ENCODE measurements at places on chromosomes 6 and 20.

DNA sequence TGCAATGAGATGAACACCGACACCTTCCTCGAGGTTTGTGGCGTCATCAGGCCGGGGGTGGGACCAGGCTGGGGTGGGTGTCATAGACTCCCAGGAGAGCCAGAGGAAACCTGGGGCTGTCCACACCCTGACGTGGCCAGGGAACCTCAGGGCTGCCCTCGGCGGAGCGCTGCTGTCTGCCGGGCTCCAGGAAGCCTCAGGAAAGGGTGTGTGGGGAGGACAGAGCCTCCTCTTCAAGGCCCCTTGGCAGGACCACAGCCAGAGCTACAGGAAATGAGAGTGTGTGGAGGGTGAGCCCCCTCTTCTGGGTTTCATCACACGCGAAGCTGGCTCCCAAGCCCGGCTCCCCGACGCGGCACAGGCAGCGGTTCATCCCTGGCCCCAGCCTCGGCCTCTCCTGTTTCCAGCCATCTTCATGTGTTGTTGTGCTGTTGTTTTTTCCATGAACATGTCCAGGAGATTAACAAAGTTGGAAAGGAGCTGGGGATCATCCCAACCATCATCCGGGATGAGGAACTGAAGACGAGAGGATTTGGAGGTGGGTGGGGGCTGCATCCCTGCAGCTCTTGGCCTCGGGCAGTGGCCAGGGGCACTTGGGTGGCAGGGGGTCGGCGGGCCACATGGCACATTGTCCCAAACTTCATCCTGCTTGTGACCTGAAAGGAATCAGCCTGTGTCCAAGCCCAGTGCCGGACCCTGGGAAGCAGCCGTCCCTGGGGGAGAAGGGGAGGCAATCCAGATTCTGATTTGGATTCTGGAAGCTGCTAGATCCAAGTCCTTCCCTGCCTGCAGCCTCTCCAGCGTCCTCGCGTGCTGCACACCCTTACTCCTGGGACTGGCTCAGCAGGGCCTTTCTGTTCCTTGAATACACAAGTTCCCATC, 6.4 kb downstream of the NPEPL1 start:
- no peak for DNase-seq

DNA sequence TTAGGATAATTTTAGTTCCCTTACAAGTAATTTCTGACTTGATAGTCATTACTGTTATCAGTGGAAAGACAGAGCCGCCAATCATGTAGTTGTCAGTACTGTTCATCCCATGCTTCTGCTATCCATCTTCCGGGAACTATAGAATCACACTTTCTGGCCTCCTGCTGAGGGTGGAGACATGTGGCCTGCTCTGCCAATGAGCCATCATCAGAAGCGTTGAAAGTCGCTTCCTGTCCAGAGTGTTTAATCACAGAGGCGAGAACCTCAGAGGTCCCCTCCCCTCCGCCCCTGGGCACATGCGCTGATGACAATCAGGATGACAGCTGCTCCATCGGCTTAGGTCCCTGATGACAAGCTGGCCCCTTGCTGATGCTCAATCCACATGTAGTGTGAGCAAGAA, 3.0 kb downstream of the DDO start:
- no peak for DNase-seq

DNA sequence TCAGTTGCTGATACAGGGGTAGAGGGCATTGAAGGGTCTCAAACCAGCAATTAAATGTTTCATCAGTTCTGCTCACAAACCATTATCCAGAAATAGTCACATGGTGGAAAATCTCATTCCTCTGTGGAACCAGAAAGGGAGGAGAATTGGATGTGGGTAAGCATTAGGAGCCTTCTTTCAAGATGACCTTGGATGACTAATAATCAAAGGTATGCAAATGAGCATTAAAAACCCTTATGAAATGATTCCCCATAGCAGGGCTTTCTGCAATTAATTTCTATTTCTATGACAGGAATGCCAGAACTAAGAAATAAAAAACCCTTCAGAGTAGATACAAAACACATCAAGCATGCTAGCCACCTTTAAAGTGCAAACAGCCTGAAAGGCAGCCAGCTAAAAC, 37.4 kb upstream of the HCRTR2 start:
- DNase-seq = no peak

- DNase-seq = no peak
Measured at GRCh38 chr6:130211691-130212090, 11.1 kb downstream of the SAMD3 start.

DNA sequence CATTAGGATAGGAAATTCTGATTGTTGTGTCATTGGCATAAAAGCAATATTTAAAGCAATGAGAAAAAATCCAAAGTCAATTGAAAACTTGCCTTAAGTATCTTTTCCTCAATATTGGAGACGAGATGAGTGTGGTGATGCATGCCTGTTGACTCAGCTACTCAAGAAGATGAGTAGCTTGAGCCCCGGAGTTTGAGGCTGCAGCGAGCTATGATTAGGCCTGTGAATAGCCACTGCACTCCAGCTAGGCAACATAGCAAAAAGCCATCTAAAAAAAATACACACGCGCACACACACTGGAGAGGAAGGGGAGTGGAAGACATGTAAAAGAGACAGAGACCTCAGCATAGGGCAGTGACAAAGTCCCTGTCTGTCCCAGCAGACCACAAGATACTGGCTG, 9.7 kb upstream of the MARCKS start:
- no peak for DNase-seq

- DNase-seq = no peak
Measured at GRCh38 chr6:46216879-46217278, 46.1 kb upstream of the ENPP5 start.

GRCh38 chr6:12791371-12791770, 74.8 kb downstream of the PHACTR1 start:
- no peak for DNase-seq

GRCh38 chr6:109686566-109687265, 4.3 kb downstream of the AK9 start:
- DNase-seq = no peak

GRCh38 chr6:53582963-53583362, 38.1 kb upstream of the GCLC start:
- no peak for DNase-seq

GRCh38 chr6:25006565-25007001, 70.8 kb upstream of the RIPOR2 start:
- DNase-seq = peak; percentile 45

DNA sequence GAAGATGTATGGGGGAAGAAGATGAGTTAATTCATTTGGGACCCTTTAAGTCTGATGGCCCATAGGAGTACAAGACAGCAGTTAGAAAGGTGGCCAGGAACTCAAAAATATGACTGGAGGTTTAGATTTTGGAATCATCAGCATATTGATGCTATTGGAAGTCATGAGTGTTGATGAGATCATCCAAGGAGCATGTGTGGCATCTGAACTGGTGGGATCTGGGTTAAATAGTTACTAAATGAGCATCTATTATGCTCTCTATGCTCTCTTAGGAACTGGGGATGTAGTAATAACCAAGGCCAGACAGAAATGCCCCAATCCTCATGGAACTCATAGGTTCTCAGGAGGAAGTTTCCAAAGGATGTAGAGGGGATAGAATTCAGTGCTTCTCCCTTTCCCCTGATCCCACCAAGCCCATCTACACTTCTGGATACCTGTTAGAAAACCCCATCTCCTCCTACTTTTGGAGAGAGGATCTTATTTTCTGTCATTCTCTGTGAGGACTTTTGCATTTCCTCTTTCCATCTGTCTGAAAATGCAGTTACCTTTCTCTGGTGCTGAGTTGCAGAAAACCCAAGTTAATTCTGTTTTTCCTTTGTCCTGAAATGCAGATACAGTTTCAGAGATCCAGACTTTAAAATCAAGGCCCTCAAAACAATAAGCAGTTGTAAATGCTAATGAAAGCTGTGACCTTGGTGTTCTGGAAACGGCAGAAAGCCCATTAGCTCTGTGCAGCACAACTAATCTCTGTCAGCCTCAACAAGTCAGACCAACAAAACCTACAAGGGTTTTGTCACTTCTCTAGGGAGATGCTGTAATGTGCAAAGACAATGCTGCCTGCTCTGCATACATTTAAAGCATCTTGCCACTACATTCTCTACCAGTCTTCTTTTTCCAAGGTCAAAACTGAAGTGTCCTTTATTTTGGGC, 65.8 kb downstream of the TBC1D7 start:
- DNase-seq = no peak

DNA sequence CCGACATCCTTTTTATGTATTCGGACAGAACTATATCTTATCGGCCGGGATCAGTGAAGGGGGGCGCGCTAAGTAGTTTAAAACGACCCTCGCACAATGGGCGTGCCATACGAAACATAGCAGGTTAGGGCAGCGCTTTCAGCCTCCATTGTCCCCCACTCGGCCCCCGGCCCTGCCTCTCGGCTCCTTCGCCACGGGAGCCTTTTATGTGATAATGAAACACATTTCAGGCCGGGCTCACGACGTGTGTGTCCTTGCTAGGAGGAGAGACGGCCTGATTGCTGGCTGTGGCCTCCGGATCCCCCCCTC, 5.3 kb downstream of the FOXA2 start:
- DNase-seq = no peak

- DNase-seq = no peak
Measured at GRCh38 chr20:37305839-37306238, 16.4 kb downstream of the MANBAL start.

- no peak for DNase-seq
Measured at GRCh38 chr20:57384486-57384885, 6.7 kb upstream of the RBM38 start.

DNA sequence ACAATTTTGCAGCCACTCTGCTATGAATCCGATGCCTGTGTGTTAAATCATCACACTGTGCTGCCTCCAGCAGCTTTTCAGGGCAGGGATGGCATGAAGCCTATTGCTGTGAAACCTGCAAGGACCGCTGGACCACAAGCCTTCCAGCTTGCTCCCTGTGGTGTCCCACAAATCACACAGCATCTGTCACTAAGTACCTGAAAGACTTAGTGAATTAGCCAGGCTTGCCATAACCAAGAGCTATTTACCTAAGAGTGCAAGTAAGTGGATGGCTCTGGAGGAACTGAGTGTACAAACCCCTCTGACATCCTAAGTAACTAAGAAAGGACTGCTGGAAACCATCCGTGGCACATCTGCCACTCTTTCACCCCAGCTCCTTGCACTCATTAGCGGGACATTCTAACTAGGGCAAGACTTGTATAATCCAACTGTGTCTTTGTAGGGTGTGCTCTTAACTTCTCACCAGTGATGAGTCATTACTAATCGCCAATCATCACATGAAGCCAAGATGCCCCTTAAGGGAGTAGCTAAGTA, 34.7 kb downstream of the FOXQ1 start:
- no peak for DNase-seq

GRCh38 chr6:141914646-141915045, 218.1 kb upstream of the GJE1 start:
- DNase-seq = no peak

DNA sequence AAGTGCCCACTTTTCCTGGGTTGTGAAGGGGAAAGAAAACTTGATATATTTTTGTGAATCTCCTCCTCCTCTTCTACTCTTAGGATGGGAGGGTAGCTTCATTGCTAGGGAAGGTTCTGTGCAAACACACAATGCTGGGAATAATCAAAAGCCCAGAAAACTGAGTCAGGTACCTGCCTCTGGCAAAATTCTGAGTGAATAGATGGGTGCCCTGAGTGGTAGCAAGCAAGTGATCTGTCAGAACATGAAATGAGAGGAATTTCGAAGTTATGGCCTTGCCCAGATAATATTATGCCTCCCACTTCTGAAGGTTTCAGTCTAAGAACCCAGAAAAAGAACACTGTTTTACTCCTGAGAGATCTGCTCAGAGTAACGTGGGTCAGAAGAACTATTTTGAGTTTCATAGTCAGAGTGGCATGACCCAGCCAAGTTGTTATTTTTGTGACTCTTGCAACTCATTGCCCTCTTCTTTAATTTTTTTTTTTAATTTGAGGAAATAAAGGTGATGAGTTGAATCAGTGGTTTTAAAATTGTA, 158.3 kb downstream of the BMP2 start:
- DNase-seq = no peak

- no peak for DNase-seq
Measured at GRCh38 chr6:2890976-2891767, 11.9 kb downstream of the SERPINB9 start.

GRCh38 chr6:39181333-39181732, 47.9 kb downstream of the KCNK5 start:
- DNase-seq = no peak

DNA sequence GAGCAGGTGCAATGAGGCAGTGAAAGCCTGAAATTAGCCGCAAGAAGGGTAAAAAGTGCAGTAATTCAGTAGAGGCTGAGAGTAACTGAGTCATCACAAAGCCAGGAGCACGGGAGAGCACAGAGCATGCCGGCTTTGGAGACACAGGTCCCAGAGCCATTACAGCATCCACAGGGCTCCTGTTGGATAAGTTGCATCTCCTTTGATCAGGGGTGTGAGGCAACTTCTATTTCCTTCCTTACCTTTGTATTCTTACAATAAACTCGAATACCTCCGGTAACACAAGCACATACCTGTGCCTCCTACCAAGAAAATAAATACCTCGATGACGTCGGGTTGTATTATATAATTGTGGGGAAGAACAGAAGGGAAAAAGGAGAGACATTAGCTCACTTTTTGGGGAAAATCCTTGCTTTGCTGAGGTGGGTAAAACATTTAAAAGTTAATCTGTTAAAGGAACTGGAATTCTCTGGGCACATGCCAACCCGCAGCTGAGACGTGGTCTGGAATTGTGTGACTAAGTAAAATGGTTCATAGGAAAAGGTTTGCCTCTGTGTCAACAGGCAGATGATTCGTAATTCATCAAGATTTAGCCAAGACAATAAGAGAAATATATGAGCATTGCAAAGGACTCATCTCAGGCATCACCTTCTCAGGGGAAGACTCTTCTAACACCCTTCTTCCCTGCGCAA, 360.7 kb upstream of the ZFP64 start:
- no peak for DNase-seq

- no peak for DNase-seq
Measured at GRCh38 chr6:85714893-85715530, 72.3 kb upstream of the SYNCRIP start.

DNA sequence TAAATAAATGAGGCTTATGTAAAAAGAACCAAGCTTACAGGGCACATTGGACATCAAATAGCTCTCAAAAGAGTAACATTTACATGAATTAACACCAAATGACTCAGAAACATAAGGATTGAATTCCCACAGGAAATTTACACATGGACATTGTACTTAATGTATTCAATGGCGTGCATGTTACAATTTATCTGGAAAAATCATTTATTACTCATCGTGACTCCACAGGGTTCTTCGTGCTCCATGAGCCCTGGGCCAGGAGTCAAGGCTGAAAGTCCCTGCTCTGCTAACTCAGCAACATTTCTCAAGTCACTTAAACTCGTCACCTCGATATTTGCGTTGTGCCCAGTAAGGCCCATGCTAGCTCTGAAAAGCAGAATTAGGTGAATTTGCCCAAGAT, 158.5 kb downstream of the PHACTR1 start:
- no peak for DNase-seq

- DNase-seq = no peak
Measured at GRCh38 chr6:45255434-45255833, 72.7 kb upstream of the RUNX2 start.

Measured in stimulated activated CD4-positive, alpha-beta T cell treated with anti-CD3 and anti-CD28 coated beads, Interleukin-15, amount 100 ng/mL, for 24 hours (primary cell).